ENCODE measurements at places on chromosomes 5 and 9. TPM values are rescaled to one million over a fixed set of nuclear protein-coding genes. Genes with fewer than 3 reads are reported as not detected.

The FST gene
- 205 TPM for total RNA-seq

The AP3B1 gene
- total RNA-seq, result 57.2 TPM

The DBH gene
- total RNA-seq, result not detected

The CNTLN gene
- 10.1 TPM for total RNA-seq

The ZBTB43 gene
- 9.6 TPM for total RNA-seq

The TEX48 gene
- total RNA-seq, result not detected

The NLN gene
- 34.1 TPM for total RNA-seq

The CFAP90 gene
- not detected for total RNA-seq

The NUTM2G gene
- total RNA-seq, result not detected

The INSL4 gene
- total RNA-seq, result not detected

The LCN1 gene
- under 0.01 TPM for total RNA-seq

The ALAD gene
- total RNA-seq, result 29.6 TPM

The FGD3 gene
- total RNA-seq, result not detected

The SERF1A gene
- 7.0 TPM for total RNA-seq

The PCDHGA10 gene
- 1.2 TPM for total RNA-seq

The KIF4B gene
- not detected for total RNA-seq

The SPINK7 gene
- total RNA-seq, result not detected

The SLC6A7 gene
- total RNA-seq, result under 0.01 TPM

The WNK2 gene
- not detected for total RNA-seq

The CCDC192 gene
- not detected for total RNA-seq

The PCDHB4 gene
- total RNA-seq, result under 0.01 TPM

The CMYA5 gene
- under 0.01 TPM for total RNA-seq

The DELE1 gene
- total RNA-seq, result 22.2 TPM

The IL4 gene
- total RNA-seq, result not detected

The ECM2 gene
- total RNA-seq, result 2.7 TPM

The FAM151B gene
- total RNA-seq, result 3.8 TPM

The ANKRD20A1 gene
- under 0.01 TPM for total RNA-seq

The HSPB3 gene
- total RNA-seq, result not detected

The FGF10 gene
- total RNA-seq, result not detected

The SLC34A3 gene
- not detected for total RNA-seq

All from regular cardiac myocyte (primary cell).